Right kidney (tissue), 9 donors: ENCODE measurements at places on chromosomes 5 and 9.

DNA sequence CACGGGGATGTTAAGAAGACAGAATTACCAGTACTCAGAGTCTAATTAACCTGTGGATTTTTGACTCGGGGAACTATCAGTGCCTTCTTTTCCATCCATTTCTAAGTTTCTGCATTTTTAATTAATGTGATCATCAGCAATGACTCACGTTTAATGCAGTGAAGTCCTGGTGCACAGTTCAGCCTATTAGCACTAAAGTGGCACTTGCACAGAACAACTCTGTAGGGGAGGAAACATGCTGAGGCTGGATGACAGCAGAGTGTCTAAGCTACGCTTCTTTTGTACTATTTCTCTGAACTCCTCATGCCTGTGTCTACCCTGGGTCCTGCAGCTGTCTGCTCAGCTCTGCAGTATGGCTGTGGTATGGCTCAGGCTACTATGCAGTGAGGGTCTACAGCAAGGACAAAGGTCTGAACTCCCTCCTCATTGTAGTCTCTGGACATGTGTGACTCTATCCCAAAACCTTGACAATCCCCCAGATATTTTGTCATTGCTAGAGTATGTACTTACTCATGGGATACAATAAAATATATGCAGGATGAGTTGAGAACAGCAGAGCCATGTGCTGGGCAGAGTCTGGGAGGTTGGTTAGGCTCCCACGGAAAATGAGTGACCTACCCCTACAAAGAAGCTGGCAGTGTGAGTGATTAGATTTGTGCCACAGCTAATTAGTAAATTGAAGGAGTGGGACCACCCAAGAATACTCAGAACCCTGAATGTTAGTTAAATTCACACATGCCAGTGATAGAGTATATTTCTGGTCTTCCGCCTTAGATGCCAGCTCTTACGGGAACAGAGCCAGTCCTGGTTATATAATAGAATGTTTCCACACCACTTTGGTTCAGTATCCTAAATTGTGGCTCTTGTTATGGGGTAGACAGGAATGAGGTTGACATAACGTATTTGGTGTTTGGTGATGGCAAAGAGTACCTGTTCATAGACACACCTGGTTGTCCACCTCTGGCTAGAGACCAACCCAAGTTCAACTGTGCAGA lies 148.0 kb downstream of the GHR start:
- DNase-seq: no peak

- no peak for DNase-seq
Observed at GRCh38 chr9:72743836-72744235, 209.0 kb downstream of the ALDH1A1 start.

DNA sequence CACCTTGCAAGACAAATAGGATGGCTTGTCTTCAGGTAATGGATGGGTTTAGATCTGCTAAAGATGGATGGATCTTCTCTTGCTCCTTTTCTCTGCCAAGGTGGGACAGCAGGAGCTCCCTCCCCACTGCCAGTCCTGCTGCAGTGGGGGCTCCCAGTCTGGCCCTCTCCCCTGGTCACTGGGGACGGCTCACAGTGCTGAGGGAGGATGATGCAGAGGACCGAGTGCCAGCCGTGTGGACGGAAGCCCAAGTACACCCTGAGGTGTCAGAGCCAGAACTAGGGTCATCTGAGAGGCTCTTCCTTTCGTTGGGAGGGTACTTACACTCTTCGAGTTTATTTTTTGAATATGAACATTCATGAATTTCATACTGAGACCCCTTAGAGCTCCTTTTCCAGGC lies 5.7 kb downstream of the CCDC69 start:
- no peak for DNase-seq

DNA sequence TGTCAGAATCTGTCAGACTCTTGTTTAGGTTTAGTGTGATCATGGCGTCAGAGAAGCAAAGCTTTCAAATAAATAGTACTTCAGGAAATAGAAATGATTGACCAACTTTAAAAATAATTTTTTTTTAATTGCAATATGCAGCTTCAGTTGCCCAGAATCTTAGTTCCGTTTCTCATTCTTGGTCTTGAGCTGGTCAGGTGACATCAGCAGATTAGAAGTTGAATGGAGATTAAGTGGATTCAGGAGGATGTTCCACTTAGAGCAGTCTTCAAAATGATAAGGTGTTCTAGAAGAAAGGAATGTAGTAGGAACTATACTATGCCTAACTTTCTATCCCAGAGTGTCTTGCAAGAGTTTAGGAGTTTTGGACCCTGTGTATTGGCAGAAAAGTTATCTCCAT lies 30.6 kb downstream of the OTULIN start:
- no peak for DNase-seq

- DNase-seq: no peak
Observed at GRCh38 chr9:134317790-134318414, 8.4 kb upstream of the RXRA start.

DNA sequence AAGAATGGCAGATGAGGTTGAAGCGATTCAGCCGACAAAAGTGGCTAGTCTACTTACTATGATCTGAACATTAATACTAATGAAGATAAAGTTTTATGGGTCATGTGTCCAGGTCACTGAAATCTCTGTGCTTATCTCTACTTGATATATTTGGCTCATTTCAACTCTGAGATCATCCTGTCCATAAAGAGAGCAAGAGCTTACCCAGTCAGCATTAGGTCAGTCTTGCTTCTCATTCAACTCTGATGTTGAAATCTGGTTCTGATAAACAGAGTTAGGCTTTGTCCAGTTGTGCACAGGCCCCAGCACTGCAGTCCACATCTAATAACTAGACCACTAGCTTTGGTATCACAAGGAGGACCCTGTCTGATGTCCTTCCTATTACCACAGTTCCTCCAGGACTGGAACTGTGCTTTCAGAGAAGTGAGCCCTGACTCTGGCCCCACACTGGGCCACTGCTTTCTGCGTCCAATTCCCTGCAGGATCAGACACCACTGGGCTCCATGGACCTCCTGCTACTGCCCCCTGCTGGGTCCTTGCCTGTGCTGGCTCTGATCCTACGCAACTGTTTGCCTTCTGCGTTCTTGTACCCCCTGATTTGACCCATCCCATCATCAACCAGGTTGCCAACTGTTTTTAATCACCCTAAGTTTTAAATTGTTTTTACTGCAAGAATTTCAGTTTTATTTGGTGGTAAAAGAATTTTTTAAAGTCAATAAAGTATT lies 23.7 kb upstream of the FAM120A start:
- no peak for DNase-seq

GRCh38 chr5:72456391-72457074 lies 50.7 kb downstream of the ZNF366 start:
- DNase-seq: no peak

DNA sequence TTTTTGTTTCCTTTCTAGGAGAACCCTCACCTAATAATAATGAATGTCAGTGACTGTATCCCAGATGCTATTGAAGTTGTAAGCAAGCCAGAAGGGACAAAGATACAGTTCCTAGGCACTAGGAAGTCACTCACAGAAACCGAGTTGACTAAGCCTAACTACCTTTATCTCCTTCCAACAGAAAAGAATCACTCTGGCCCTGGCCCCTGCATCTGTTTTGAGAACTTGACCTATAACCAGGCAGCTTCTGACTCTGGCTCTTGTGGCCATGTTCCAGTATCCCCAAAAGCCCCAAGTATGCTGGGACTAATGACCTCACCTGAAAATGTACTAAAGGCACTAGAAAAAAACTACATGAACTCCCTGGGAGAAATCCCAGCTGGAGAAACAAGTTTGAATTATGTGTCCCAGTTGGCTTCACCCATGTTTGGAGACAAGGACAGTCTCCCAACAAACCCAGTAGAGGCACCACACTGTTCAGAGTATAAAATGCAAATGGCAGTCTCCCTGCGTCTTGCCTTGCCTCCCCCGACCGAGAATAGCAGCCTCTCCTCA lies 87.1 kb downstream of the OSMR start:
- DNase-seq: no peak

- no peak for DNase-seq
Observed at GRCh38 chr5:171495122-171495700, 75.8 kb downstream of the FGF18 start.

DNA sequence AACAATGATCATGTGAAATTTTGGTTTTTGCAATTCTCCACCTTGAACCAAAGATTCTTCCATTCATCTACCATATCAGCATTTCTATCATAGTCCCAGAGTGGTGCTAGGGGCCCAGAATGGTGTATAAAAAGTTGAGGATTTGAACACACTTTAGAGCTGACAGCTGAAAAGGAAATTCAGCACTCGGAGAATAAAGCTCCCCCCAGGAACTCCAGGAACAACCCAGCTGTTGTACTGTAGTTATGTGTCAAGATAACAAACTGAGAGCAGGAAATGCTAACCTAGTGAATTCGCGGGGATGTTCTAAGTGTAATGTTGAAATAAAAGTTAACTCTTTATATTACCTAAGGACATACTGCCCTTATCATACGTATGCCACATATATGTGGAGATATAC lies 216.7 kb downstream of the NFIB start:
- peak; percentile 38 for DNase-seq

GRCh38 chr5:73822278-73822988 lies 196.4 kb downstream of the ARHGEF28 start:
- DNase-seq: no peak

- DNase-seq: no peak
Observed at GRCh38 chr9:35357826-35358225, 132.1 kb upstream of the RUSC2 start.

DNA sequence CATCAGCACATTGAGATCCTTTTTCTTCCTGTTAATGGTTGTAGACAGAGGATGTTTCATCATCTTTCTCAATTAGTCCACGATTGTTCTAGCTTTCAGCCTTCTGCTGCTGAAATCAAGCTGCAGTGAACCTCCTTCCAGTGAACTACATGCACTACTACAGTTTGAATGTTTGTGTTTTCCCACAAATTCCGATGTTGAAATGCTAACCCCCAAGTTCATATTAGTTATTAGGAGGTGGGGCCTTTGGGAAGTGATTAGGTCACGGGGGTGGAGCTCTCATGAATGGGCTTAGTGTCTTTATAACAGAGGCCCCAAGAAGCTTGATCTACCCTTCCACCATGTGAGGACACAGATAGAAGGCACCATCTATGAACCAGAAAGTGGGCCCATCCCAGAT lies 32.9 kb downstream of the NSG2 start:
- no peak for DNase-seq

- no peak for DNase-seq
Observed at GRCh38 chr5:30446456-30446855, 747.0 kb upstream of the CDH6 start.

- no peak for DNase-seq
Observed at GRCh38 chr5:172065431-172066065, 59.1 kb upstream of the FBXW11 start.

DNA sequence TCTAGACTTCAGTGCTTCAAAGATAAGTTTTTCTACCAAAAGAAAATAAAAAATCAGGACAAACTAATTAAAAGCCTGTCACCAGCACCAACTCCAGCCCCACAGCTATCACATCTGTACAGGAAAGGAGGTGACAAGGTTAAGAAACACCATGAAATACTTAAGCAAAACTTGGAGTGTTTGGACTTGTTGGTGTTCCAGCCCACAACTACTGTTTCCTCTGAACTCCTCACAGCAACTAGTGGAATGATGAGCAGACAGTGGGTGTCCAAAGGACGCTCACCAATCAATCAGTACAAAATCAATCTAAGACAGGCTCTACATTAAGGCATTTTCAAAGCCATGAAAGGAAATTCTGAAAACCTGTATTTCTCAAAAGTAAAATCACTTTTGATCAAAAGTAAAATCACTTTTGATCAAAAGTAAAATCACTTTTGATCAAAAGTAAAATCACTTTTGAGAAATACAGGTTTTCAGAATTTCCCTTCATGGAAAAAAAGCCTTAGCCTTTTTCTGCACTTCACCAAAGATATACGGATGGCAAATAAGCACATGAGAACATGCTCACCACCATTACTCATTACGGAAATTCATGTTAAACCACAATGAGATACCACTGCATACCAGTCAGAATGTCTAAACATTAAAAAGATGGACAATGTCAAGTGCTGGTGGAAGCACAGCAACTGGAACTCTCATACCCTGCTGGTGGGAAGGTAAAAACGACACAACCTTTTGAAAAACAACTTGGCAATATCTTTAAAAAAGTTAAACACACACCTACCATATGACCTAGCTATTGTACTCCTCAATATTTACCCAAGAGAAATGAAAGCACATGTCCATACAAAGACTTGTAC lies 79.7 kb downstream of the MED27 start:
- DNase-seq: no peak

GRCh38 chr5:20522905-20523482 lies 535.0 kb upstream of the CDH18 start:
- no peak for DNase-seq

DNA sequence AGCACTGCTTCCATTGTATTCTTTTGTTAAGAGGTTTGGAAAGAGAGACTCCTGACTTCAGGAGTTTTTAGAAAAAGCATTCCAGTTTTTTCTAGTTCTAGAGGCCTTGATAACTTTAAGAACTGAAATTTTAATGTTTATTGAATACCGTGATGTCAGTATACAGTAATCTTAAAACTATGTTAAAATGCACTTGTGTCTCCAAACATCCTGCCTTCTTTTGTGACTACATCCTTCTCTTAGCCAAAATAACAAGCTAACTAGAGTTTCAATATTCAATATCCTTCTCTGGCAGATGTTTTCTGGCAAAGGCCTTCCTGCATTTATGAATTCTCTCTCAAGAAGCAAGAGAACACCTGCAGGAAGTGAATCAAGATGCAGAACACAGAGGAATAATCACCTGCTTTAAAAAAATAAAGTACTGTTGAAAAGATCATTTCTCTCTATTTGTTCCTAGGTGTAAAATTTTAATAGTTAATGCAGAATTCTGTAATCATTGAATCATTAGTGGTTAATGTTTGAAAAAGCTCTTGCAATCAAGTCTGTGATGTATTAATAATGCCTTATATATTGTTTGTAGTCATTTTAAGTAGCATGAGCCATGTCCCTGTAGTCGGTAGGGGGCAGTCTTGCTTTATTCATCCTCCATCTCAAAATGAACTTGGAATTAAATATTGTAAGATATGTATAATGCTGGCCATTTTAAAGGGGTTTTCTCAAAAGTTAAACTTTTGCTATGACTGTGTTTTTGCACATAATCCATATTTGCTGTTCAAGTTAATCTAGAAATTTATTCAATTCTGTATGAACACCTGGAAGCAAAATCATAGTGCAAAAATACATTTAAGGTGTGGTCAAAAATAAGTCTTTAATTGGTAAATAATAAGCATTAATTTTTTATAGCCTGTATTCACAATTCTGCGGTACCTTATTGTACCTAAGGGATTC lies 43.1 kb downstream of the NDFIP1 start:
- no peak for DNase-seq
